CD4-positive, alpha-beta memory T cell (primary cell): ENCODE measurements at places on chromosomes 2 and 18.

GRCh38 chr18:55672574-55673361, 84.8 kb upstream of the TCF4 start:
- DNase-seq, result no peak

DNA sequence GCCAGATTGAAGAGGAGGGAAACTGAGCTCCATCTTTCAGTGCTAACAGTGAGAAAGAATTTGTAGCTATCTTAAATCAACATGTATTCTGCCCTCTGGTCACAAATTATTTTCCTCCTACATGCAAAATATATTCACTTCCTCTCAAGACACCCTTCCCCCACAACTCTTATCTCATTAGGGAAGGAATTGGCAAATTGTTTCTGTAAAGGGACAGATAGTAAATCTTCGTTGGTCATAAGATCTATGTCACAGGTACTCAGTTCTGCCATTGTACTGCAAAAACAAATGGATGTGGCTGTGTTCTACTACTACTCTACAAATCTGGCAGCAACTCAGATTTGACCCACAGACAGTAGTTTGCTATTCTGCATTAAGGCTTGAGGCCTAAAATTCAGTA, 53.0 kb upstream of the CYP20A1 start:
- DNase-seq, result no peak

- no peak for DNase-seq
Measured at GRCh38 chr2:85785027-85785822, 31.4 kb downstream of the ATOH8 start.

- no peak for DNase-seq
Measured at GRCh38 chr2:47172156-47172921, 17.2 kb upstream of the STPG4 start.

GRCh38 chr2:241161646-241162281, 11.5 kb downstream of the PPP1R7 start:
- DNase-seq, result no peak

GRCh38 chr2:189639007-189639609, 22.2 kb upstream of the ASNSD1 start:
- no peak for DNase-seq

GRCh38 chr2:51782921-51783765, 751.2 kb upstream of the NRXN1 start:
- DNase-seq, result no peak

GRCh38 chr2:122145856-122146255, 390.4 kb downstream of the TSN start:
- no peak for DNase-seq

GRCh38 chr2:173869244-173870229, 95.6 kb downstream of the SP3 start:
- no peak for DNase-seq

GRCh38 chr18:3491981-3492555, 42.1 kb downstream of the TGIF1 start:
- no peak for DNase-seq

- DNase-seq, result no peak
Measured at GRCh38 chr2:55460562-55460961, 40.9 kb upstream of the CCDC88A start.

- no peak for DNase-seq
Measured at GRCh38 chr2:71613403-71613952, 160.1 kb downstream of the DYSF start.

DNA sequence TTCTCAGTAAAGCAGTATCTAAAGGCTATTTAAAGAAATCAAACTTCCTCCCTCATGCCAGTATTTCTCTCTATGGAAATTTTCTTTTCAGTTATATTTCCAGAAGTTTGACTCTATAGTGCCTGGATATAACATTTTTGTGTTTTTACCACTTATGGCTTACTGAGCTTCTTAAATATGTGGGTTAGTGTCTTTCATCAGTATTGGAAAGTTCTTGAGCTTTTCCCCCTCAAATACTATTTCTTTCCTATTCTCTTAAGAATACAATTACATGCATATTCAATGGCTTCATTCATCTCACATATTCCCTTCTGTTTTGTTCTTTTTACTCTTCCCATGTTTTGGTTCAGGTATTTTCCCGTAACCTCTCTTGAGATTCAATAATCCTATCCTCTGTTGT, 432.0 kb downstream of the SETBP1 start:
- DNase-seq, result no peak

DNA sequence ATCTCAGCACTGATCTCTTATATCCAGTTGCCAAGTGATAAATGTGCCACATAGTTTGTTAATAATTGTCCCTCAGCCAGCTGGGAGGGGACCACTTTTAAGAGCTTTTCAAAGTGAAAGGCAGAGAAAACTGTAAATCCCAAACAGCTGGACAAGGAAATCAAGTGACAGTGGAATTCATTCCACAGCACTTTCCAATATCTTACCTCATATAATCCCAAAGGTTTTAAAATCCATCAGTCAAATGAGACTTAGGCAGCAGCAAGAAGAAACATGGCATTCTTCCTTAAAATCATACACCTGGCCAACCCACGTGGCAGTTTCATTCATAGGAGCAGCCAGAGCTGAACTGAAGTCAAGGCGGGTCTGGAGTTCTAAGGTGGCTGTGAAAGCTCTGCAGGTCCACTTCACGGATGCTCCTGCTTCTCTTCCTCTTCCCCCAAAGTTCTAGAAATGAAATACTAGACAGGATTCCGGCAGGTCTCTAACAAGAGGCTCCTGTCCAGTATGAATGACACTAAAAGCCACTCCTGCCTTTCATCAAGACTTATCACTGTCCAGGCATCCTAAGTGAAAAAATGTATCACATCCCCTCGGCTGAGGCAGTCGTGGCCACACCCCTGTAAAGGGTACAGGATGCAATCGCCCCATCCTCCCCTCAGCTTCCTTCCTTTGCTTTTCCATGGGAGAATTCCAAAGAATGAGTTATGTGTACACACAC, 190.4 kb upstream of the STK17B start:
- no peak for DNase-seq

DNA sequence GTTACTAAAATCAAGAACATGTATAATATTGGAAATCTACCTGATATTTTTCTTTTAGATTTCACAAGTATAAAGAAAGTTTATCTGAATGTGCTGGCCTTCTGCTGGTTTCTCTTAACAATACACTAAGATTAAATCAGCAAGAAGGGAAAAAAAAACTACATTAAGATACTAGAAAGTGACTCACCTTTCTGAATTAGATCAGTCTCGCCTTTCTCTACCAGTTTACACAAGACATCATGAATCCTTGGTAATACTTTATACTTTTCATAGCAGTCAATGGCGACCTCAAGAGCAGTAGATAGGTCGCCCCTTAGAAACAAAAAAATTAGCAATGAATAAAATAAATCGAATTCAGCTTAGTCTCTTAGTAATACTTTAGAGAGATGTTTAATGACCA, 61.2 kb downstream of the LRPPRC start:
- no peak for DNase-seq

DNA sequence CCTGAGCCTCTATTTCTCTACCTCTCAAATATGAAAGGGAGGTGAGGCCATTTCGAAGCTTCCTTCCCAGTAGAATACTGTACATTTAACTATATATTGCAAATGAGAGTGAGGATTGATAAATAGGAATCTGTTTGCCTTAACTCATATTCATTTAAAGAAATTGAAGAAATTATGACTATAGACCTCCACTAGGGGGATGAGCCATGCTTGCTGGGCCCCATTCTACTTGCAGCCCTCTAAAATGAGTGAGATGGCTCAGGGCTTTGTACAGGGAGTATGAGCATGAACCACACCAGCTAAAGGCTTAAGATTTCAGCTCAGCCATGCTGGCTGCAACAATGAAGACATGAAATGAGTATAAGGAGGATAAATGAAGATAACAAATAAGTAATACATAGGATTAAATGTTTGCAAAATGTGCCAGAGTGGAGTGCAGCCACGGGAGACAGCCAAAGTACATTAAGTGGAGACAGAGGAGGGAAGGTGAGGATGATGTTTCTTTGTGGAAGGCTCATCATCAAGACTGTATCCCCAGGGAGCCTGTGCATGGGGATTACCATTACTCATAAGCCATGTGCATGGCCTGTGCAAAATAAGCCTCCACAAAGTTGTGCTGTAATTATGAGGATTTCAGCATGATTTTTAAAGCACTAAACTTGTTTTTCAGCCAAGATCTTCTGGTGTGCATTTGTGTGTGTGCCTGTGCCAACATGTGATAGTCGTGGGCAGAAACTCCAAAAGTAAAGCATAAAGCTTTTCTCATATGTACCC, 300.8 kb downstream of the CNTNAP5 start:
- no peak for DNase-seq

GRCh38 chr18:73646772-73647171, 500.9 kb downstream of the FBXO15 start:
- no peak for DNase-seq

DNA sequence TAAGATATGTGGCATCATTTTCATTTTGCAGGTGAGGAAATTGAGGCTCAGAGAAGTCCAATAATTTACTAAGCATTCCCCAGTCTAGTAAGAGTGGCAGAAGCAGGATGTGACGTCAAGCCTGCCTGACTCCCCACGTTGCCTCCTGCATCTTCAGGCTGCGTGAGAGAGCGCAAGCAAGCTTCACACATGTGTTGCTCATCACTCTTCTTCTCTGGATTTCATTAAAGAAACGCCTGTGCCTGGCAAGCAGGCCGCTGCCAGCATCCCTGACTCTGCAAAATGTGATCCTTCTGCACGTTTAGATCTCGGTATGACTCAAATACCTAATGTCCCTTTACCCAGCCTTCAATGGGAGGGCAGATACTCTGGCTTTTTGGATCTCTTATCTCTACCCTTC, 96.8 kb downstream of the PRKCE start:
- DNase-seq, result no peak

- no peak for DNase-seq
Measured at GRCh38 chr2:134836986-134837385, 1.4 kb upstream of the ACMSD start.

- no peak for DNase-seq
Measured at GRCh38 chr2:104656571-104657163, 197.2 kb upstream of the POU3F3 start.

DNA sequence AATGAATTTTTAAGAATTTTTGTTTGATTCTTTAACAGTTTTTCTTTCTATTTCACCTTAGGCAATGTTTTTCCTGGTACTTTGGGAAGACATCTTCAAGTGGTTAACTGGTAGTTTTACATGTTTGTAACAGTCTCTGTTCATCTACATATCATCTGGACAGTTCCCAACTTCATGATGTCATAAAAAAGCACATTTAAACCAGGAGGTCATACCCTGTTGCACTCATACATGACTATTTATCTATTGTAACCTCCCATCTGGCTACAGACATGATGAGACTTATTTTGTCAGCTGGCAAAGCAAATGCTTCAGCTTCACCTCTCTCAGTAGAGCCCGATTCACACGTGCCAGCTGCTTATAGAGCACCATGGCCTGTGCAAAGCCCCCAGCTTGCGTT, 99.8 kb upstream of the YPEL5 start:
- DNase-seq, result no peak

GRCh38 chr18:10838553-10838952, 310.8 kb downstream of the PIEZO2 start:
- DNase-seq, result no peak

DNA sequence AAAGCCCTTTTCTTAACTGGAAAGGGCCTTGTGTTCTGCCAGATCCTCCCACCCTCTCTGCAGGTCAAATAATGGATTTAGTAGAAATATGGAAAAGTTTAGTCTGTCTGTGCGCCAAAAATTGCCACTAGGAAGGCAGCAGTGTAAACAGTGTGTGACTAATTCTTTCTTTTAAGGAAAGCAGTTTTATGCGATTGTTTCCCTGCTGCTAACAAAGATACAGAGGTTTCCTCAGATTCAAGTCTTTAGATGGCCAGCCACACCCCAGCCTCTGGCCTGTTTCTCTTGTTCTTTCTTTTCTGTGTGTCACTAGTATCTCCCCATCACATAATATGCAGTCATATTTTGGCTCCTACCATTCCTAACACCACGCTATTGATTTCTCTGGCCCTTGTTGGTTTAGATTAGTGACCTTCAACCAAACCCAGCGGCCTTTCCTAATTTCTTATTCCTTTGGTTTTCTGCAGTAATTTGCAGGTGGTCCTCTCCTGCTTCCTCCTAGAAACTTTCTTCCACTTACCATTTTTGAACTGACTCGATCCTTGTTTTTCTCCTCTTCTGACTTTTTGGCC, 157.4 kb downstream of the LTBP1 start:
- no peak for DNase-seq

GRCh38 chr2:145753966-145754365, 1234.0 kb upstream of the ZEB2 start:
- no peak for DNase-seq

- DNase-seq, result no peak
Measured at GRCh38 chr2:54559006-54559445, 102.9 kb downstream of the SPTBN1 start.

- no peak for DNase-seq
Measured at GRCh38 chr2:164014068-164014731, 278.4 kb upstream of the FIGN start.

DNA sequence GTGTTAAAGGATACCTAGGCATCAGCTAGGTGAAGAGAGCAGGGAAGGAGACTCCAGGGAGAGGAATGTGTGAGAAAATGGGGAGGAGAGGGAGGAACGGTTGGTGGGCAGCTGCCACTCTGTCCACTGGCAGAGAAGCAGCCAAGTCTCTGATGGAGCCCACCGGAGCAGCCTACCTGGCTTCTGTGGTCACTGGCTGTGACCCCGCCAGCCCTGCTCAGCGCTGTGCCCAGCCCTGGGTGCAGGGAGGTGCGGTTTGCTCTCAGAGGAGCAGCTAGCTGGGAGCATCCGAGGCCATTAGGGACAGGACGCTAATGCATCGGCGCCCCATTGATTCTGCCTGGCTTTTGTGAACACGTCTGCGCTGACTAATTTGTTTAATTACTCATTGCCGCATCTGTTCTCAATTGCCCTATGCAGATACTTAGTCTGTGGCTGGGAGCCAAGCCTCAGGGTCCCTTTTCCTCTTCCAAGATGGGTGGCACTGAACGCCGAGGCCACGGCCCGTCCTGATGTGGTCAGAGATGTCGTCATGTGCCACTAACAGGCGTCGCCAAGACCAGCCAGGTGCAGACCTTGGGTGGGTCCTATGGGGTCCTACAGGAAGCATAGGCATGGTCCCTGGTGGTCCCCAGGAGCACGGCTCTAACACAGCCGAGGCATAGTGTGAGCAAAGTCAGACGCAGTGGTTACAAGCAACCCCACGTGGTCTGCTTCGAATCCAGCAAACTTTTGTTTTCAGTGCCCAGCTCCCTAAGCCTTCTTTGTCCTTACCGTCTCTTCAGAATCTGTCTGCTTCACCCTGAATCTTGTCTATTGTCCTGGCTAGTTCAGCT, 82.0 kb downstream of the RRM2 start:
- DNase-seq, result no peak

DNA sequence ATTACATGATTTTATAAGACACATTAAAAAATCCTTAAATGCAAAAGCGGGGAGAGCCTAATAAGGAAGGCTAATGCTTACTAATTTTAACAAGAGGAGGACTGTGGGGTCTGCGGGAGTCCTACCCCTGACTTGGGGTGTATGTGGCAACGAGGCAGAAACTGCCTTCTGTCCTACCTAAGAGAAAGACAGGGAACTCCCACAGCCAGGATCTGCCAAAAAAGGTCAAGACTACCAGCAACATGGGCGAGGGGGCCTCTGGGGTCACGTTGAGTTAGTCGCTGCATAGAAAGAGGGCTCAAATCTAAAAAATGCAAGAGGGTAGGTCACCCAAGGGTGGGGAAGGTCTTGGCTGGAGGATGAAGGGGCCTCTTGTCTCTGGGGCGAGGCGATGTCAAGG, 529 bp upstream of the AMER3 start:
- no peak for DNase-seq

- peak; percentile 58 for DNase-seq
Measured at GRCh38 chr2:48356701-48357325, 173.1 kb upstream of the STON1 start.
